ENCODE measurements at places on chromosomes 3 and 15.
A peak's percentile ranks its signal among the peaks of the same experiment; 100 is the strongest.

DNA sequence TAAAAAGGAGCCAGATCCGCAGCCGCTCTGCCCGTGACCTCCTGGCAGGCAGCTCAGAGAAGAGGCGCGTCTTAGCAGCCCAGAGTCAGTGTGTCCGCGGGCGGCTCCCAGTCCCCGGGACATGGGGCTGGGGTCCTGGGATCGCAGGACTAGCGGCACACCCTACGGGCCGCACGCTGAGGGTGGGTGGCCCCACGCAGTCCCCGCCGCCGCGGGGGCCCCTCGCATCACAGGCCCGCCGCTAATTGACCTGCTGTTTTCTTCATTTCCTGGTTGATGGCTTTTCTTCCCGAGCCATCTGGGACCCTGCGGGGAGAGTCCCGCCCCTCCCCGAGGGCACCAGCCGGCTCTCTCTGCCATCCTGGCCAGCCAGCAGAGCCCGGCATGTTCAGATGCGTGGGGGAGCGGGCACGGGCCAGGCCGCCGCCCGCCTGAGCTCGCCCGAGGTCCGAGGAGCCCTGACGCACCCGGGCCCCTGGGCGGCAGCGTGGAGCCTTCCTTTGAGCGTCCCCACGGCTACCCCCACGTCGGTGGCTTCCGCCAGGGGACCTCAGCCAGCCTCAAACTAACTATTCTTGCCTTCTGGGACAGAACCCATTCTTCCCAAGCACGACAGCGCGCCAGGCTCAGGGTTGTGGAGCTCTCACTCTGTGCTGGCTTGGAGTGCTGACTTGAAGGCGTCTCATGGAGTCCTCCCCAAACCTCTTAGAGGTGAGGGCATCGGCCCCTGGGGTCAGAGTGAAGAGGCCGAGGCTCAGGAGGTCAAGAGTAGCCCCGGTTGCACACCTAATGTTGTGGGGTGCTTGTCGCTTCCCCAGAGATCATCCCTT is 34.6 kb upstream of the CACNA2D3 start:
- no peak for DNase-seq

DNA sequence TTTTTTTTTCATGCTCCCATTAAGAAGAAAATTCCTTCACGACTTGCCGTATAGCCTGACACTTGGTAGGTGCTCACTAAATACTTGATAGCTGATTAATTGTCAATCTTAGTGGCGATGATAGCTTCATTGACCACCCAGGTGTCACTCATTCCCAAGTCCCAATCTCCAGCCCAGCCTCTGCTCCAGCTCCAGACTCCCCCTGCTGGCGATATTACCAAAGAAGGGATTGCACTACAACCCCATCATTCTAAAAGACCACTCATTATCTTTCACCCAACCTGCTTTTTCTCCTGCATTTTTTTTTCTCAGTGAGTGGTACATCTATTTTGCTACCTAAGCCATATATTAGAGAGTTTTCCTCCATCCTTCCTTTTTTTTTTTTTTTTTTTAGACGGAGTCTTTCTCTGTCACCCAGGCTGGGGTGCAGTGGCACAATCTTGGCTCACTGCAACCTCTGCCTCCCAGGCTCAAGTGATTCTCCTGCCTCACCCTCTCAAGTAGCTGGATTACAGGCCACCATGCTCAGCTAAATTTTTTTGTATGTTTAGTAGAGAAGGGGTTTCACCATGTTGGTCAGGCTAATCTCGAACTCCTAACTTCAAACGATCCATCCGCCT is 19.5 kb upstream of the COMMD2 start:
- peak; percentile 35 for DNase-seq

GRCh38 chr15:36936613-36937012 is 163.7 kb downstream of the MEIS2 start:
- DNase-seq = no peak

- DNase-seq = no peak
Observed at GRCh38 chr15:60941448-60941847, 287.7 kb downstream of the RORA start.

DNA sequence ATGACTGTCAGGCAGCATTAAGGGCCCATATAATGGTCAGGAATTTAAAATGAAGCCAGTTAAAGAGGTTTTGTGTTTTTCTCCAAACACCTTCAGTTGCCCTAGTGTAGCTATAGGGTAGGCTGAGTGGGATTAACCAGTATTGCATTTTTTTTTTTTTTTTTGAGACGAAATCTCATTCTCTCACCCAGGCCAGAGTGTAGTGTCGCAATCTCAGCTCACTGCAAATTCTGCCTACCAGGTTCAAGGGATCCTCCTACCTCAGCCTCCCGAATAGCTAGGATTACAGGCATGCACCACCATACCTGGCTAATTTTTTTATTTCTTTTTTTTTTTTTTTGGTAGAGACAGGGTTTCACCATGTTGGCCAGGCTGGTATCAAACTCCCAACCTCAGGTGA is 7.0 kb downstream of the CLASP2 start:
- DNase-seq = no peak

DNA sequence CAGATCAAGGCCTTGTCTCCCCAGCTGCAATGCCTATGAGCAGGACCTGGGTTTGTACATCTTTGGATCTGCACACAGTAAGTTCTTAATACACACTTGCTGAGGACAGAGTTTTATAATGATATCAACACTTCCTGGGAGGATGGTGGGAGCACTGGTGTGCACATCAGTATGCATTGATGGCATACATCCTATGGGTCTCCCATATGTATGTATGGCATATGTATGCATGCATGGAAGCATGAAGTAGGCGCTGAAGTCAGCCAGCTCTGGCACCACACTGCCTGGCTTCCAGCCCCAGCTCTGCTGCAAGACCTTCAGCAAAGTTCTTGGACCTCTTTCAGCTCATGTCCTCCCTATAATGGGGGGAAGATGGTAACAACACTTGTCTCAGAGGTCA is 68.2 kb downstream of the MYLK start:
- no peak for DNase-seq

- DNase-seq = no peak
Observed at GRCh38 chr3:50211930-50212329, 6.9 kb downstream of the SLC38A3 start.

- no peak for DNase-seq
Observed at GRCh38 chr3:25564075-25564474, 100.6 kb downstream of the TOP2B start.

- DNase-seq = no peak
Observed at GRCh38 chr3:13347390-13347950, 72.7 kb downstream of the NUP210 start.

DNA sequence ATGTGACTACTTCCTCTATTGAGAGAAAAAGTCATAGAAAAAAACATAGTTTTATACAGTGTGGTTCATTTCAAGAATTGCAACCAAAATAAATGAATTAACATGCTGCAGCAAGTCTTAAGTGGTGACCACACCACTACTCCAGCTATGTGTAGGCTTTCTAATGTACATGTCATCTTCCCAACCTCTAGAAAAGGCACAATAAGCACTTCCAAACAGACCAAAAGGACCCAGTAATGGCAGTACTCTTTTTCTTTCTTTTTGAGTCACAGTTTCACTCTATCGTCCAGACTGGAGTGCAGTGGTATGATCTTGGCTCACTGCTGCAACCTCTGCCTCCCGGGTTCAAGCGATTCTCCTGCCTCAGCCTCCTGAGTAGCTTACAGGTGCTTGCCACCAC is 219.3 kb upstream of the KBTBD8 start:
- no peak for DNase-seq

DNA sequence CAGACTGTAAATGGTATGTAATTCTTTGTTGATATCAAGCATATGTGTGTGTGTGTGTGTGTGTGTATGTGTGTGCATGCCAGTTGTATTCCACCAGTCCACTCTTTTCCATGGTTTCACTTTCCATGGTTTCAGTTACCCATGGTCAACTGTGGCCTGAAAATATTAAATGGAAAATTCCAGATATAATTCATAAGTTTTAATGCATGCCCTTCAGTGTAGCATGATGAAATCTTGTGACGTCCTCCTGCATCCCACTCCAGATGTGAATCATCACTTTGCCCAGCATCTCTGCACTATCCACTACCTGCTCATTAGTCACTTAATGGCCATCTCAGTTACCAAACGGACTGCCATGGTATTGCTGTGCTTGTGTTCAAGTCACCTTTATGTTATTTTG is 215.9 kb downstream of the GBE1 start:
- no peak for DNase-seq

DNA sequence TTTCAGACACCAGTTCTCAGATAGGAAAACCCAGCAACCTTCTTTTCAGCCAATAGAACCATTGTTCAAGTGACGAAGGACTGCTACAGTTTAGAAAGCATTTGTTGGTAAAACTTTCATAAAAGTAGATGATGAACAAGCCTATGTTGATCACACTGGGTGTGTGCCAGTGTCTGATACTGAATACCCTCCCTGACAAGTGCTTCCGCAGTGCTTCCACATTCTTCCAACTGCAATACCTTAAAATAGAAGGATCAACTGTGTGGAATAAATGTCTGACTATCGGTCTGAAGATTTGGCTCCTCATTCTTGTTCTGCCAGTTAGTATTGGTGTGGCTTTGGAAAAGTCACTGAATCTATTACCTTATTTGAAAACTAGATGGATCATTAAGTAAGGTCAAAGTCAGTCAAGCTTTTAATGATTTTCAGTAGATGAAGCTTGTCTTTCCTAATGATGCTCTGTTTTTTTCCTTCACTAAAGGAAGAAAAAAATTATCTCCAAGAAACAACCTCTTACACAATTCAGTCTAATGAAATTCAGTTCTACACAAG is 479.4 kb upstream of the CBLB start:
- no peak for DNase-seq

GRCh38 chr3:18076301-18076700 is 333.9 kb upstream of the TBC1D5 start:
- DNase-seq = no peak

DNA sequence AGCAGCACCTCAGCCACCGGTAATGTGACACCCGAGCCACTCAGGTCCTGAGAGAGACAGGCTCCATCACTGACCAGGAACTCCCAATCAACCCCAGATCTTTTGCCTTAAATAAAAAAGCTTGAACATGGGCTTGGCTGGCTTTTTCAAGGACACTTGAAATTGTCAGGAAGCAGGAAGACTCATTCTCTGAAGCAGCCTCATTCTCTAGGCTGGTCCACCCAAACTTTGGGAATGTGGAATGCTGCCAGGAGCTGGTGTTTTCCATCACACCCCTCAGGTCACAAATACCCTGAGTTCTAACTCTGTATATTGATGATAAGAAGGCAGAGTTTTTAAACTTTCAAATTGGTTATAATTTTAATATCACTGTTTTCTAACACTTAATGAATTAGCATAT is 17.0 kb downstream of the CXCR6 start:
- no peak for DNase-seq

GRCh38 chr15:38411902-38412301 is 42.0 kb upstream of the FAM98B start:
- DNase-seq = no peak

DNA sequence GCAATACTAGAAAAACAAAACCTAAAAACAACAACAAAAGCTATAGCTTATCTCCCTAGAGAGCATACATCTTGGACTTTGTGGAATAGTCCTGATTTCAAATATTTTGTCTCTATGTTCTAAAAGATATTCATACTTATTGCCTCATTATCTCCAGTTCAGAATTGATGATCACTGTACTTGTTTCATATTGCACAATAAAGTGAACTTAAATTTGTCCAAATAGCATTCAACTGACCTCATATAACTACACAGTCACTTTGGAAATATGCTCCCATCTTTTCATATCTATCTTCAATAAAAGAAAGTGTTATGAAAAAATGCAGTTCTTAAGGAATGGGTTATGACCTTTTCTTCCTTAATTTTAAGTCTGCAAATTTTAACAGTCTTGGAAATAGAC is 228.6 kb upstream of the CMC1 start:
- DNase-seq = no peak

DNA sequence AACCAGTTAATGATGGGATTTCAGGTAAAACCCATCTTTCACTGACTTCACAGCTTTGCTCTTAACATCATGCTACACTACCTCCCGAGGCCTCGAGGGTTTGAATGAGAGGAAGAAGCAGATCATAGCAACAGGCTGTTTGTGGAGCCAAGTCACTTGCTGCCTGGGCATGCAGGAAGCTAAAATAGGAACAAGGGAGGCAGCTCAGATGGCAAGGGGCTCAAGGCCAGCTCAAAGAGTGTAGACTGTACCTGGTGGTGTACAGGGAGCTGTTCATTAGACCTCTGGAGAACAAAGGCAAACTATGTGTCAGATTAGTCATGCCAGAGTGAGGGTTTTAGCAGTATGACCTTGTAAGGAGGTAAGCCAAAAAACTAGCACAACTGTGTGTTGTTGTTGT is 28.8 kb downstream of the ARRDC4 start:
- no peak for DNase-seq

All from NCI-H774 (cell line).